CD8-positive, alpha-beta memory T cell (primary cell): ENCODE measurements at places on chromosomes 2 and 18. TPM values are rescaled to one million over a fixed set of nuclear protein-coding genes. Genes with fewer than 3 reads are reported as not detected.

DNA sequence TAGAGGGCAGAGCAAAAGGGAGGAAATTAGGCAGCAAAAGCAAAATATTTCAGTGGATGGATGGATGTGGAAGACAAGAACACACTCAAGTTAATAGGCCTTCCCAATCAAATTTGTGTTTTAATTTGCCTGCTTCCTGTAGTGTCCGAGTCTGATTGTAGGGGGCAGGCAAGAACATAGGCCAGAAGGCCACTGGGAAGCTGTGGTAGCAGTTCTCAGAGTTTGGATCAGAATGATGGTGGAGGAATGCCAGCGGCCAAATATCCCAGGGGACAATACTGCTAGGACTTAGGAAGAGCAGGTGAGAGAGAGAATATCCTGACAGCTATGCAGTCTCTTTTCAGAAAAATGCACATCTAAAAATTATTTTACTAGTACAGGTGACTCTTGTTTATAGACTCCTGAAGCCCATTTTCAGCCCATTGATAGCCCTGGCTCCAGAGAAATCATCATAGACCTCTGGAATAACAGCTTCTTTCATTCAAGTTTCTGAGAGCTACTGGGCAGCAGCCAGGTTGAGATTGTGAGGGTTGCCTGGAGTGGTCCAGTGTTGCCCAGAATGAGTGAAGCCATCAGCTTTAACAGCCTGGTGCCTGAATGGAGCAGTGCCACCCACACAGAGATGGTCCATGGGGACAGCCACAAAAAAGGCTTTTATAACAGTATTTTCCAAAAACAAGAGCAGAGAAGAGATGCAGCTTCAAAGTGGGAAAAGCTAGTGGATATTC is 19.1 kb upstream of the SERPINE2 start:
- no peak overlapping the region for H3K27ac ChIP-seq
- no peak for DNase-seq

TUBB8B gene
- polyA plus RNA-seq: not detected

MROH2A gene
- polyA plus RNA-seq: not detected

DNA sequence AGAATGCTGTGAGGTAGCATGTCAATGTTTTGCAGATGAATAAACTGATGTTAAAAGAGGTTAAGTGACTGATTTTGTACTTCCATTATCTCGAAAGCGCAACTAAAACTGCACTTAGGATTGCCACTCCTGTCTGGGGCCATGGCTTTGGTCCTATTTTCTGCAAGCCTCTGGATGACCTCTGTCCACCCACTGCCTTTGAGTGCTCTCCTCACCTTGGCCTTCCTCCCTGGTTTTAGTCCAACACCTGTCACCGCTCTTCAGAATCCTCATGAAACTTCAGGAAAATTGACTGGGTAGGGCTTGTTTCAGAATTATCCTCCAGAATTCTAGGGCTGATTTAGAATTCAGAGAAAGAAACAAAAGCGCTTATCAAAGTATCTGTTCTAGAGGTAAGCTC is 51.1 kb upstream of the HNMT start:
- no peak for DNase-seq
- H3K36me3 ChIP-seq: no peaks in the 10 kb centered on the region
- no peak overlapping the region for H3K4me3 ChIP-seq
- no peaks in the 10 kb centered on the region for H3K4me1 ChIP-seq

DNA sequence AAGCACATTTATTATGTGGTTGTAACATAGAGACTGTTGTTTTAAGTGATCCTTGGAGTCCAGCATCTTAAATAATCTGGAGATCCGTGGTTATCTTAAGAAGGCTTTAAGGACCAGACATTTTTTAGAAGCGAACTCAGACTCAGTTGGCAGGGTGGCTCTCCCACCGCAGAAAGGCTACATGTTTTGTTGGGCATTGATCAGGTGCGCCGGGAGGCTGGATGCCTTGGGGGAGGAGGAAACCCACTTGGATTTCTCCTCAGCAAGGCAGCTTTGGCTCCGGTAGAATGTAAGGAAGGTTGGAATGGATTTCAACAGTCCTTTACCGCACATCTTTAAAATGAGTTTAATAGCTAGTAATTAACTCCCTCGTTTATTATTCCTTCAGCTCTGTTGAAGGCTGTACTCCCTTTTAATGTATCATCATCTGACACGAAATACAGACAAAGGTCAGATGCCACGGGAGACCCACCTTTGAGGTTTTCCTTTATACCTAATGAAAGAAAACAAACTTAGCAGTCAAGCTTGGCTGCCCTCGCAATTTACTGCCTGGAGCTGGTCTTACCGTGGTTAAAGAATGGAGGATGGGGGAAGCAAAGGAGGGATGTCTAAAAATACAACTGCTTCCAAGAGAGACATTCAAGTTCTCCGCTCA is 1.2 kb downstream of the TMEM200C start:
- H3K4me3 ChIP-seq: no peak overlapping the region
- H3K4me1 ChIP-seq: no peaks in the 10 kb centered on the region
- no peak for DNase-seq

SEPTIN10 gene
- 1.2 TPM for polyA plus RNA-seq

- H3K4me3 ChIP-seq: no peak overlapping the region
- H3K27ac ChIP-seq: no peak overlapping the region
These were observed 323.9 kb downstream of the XIRP2 start for GRCh38 chr2:167212014-167212648.

MOGAT1 gene
- polyA plus RNA-seq: not detected

CASP8 gene
- polyA plus RNA-seq: 108 TPM

KANSL1L gene
- 1.0 TPM for polyA plus RNA-seq

DNA sequence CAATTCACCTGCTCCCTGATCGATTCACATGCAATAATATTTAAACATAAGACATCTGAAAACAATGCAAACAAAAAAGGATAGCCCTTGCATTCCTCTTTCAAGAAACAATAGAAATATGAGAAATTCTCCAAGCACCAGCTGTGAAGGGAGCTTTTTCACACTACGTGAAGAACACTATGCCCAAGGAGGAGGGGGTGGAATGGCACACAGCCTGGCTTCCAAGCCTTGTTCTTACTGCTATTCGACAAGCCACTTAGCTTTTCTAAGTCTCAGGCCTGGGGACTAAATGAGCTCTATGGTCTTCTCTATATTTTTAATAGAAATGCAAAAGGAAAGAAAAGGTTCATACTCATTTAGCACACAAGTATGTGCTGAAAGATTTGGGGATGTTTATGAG is 92.2 kb upstream of the CHRNA1 start:
- H3K4me1 ChIP-seq: no peaks in the 10 kb centered on the region
- H3K36me3 ChIP-seq: no peaks in the 10 kb centered on the region
- H3K27me3 ChIP-seq: no peaks in the 10 kb centered on the region

DNA sequence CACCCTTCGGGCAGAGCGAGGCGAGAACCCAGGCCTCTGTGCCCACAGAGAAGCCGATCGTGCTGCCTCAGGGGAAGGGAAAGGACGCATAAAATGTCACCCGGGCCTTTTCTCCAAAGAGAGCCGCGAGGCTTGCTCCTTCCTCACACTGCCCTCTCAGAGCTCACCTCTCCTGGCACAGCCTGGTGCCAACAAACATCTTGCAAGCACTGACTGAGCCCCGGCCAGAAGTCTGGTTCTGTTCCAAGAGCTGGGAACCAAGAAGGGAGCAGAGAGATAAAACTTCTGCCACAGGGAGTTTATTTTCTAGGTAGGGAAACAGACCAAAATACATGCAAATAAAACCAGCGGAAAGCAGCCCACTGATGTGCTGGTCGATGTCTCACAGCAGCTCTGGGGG is 13.6 kb upstream of the ADI1 start:
- no peaks in the 10 kb centered on the region for H3K4me1 ChIP-seq
- no peak for DNase-seq
- H3K27ac ChIP-seq: no peak overlapping the region
- H3K36me3 ChIP-seq: no peaks in the 10 kb centered on the region

DNA sequence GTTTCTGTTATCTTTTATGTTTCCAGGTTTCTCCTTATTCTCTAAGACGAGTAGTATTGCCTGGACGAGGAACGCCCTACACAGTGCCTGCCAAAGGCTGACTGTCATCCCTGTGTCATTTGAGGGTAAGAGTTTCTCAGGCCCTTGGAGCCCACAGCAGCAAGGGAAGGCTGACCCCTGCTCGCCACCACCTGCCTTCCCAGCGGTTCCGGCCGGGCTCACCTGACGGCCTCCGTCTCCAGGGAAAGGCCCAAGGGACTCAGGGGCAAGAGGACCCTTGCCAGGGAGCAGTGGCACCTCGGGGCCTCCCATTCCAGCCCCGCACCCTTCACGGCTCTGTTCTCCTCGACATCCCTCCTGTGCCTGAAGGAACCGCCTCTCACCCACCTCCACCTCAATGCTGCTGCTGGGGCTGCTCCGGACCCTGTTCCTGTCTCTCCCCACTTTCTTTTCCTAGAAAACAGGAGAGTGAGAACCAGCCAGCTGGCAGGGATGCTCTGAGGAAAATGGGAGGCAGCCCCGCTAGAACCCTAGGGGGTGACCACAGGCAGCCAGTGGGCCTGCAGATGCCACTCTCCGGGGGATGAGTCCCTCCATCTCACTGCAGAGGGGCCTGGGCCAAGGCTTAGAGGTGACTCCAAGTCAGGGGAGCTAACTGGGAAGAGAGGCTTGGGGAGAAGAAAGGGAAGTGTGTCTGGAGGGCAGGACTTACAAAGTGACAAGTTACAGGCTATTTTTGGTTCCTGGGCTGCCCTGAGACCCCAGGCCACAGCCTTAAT is 1.9 kb downstream of the LIMS2 start:
- H3K27ac ChIP-seq: no peak overlapping the region
- H3K4me1 ChIP-seq: no peaks in the 10 kb centered on the region
- DNase-seq: no peak
- H3K36me3 ChIP-seq: no peaks in the 10 kb centered on the region
- H3K27me3 ChIP-seq: peaks cover 36% of the 10 kb centered on the region

DNA sequence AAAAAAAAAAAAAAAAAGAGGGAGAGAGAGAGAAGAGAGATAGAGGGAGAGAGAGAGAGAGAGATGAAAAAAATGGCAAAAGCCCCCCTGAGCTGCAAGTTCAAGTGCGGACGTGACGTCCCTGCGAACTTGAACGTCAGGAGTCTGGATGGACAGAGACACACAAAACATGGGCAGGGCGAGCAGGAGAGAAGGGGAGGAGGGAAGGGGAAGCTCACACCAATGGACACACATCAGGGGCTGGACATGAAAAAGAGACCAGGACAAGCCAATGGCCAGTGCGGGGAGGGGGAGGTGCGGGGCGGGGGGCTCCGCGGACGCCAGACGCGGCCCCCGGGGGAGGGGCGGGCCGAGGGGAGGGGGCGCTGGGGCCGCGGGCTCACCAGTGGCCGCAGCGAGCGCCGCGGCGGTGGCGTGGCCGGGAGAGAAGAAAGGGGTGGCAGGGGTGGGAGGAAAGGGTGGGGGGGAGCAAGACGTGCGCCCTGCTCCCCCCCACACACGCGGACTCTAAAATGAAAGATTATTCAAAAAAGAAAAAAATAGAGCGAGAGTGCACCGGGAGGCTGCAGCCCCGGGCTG is at the start of gene BCL11A:
BCL11A (minus strand) TSS at position 160 of the 579 bp plus-strand sequence. CDS start 384 bp downstream, outside the sequence.
- H3K27me3 ChIP-seq: peaks cover 62% of the 10 kb centered on the region
- H3K36me3 ChIP-seq: no peaks in the 10 kb centered on the region
- H3K4me1 ChIP-seq: peaks cover 41% of the 10 kb centered on the region
- no peak for DNase-seq
- no peak within 1 kb of the TSS for H3K27ac ChIP-seq
- H3K4me3 ChIP-seq: peak within 1 kb of the TSS; percentile 76

IL1F10 gene
- polyA plus RNA-seq: not detected

- no peaks in the 10 kb centered on the region for H3K27me3 ChIP-seq
- H3K27ac ChIP-seq: no peak overlapping the region
- no peak overlapping the region for H3K4me3 ChIP-seq
- DNase-seq: no peak
These were observed 35.6 kb upstream of the BCL11A start for GRCh38 chr2:60589104-60589503.

LINC00305 gene
- polyA plus RNA-seq: not detected

DSG3 gene
- not detected for polyA plus RNA-seq

DNA sequence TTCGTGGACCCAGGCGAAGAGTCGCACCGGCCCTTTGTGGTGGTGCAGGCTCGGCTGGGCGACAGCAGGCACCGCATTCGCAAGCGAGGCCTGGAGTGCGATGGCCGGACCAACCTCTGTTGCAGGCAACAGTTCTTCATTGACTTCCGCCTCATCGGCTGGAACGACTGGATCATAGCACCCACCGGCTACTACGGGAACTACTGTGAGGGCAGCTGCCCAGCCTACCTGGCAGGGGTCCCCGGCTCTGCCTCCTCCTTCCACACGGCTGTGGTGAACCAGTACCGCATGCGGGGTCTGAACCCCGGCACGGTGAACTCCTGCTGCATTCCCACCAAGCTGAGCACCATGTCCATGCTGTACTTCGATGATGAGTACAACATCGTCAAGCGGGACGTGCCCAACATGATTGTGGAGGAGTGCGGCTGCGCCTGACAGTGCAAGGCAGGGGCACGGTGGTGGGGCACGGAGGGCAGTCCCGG is 3.5 kb downstream of the INHBB start:
- no peak for DNase-seq
- no peak overlapping the region for H3K27ac ChIP-seq
- no peaks in the 10 kb centered on the region for H3K27me3 ChIP-seq
- no peaks in the 10 kb centered on the region for H3K36me3 ChIP-seq
- H3K4me1 ChIP-seq: no peaks in the 10 kb centered on the region
- H3K4me3 ChIP-seq: no peak overlapping the region

SKA1 gene
- polyA plus RNA-seq: 0.40 TPM

DNA sequence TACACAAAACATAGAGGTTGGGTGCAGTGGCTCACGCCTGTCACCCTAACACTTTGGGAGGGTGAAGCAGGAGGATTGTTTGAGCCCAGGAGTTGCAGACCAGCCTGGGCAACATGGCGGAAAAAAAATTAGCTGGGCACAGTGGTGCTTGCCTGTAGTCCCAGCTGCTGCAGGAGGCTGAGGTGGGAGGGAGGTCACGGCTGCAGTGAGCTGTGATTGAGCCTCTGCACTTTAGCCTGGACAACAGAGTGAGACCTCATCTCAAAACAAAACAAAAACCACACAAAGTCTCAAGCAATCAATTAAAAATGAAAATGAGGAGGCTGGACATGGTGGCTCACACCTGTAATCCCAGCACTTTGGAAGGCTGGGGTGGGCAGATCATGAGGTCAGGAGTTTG is 4.9 kb downstream of the NOP58 start:
- H3K27ac ChIP-seq: no peak overlapping the region
- no peak overlapping the region for H3K4me3 ChIP-seq
- peaks cover 55% of the 10 kb centered on the region for H3K4me1 ChIP-seq
- DNase-seq: no peak
- H3K36me3 ChIP-seq: peaks cover 5% of the 10 kb centered on the region

GRCh38 chr18:54774981-54775665 is 53.2 kb upstream of the RAB27B start:
- no peak overlapping the region for H3K4me3 ChIP-seq
- H3K27me3 ChIP-seq: no peaks in the 10 kb centered on the region
- H3K36me3 ChIP-seq: no peaks in the 10 kb centered on the region
- no peaks in the 10 kb centered on the region for H3K4me1 ChIP-seq
